ENCODE measurements at places on chromosomes 7 and 10.

DNA sequence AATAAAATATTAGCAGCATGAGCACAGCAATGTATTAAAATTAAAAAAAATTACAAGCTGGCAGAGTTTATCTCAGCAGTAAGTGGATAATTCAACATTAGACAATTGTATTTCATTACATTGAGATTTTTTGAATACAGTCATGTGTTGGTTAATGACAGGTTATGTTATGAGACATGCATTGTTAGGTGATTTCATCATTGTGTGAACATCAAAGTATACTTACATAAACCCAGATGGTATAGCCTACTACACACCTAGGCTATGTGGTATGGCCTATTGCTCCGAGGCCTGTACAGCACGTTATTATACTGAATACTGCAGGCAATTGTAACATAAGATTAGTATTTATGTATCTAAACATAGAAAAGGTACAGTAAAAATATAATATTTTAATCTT is 29.7 kb downstream of the CCDC6 start:
- DNase-seq, result no peak

GRCh38 chr7:23531050-23531793 is 559 bp downstream of the TRA2A start:
- no peak for DNase-seq

DNA sequence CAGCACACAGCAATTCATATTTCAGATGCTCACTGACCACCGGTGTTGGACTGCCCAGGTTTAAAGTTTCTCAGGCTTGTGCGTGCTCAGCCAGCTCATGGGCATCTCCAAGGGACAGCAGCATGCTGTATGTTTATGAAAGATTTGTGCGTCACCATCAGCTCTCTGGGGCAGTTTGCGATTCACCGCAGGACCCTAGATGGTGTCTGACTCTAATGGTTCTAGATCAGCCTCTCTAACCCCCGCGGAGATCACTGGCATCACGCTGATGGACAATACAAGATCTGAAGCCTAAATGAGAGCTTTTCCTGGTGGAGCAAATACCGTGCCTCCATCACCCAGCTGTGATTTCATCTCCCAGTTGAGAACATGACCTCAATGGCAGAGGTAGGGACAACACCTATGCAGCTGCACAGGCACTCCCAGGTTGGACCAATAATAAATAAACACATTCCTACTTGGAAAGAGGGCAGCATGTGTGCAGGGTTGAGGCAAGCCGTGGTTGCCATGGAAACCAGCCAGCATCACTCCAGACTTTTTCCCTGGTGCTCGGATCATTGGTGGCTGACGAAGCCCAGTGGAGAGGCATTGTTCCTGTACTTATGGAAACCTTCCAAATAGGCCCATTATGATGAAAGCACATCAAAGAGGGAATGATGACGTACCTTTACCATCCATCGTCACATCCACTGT is 253.6 kb downstream of the KCNMA1 start:
- DNase-seq, result no peak

GRCh38 chr7:19116121-19117090 is 1.0 kb downstream of the TWIST1 start:
- DNase-seq, result no peak

- DNase-seq, result no peak
Measured at GRCh38 chr10:86689146-86689545, 20.8 kb downstream of the LDB3 start.

DNA sequence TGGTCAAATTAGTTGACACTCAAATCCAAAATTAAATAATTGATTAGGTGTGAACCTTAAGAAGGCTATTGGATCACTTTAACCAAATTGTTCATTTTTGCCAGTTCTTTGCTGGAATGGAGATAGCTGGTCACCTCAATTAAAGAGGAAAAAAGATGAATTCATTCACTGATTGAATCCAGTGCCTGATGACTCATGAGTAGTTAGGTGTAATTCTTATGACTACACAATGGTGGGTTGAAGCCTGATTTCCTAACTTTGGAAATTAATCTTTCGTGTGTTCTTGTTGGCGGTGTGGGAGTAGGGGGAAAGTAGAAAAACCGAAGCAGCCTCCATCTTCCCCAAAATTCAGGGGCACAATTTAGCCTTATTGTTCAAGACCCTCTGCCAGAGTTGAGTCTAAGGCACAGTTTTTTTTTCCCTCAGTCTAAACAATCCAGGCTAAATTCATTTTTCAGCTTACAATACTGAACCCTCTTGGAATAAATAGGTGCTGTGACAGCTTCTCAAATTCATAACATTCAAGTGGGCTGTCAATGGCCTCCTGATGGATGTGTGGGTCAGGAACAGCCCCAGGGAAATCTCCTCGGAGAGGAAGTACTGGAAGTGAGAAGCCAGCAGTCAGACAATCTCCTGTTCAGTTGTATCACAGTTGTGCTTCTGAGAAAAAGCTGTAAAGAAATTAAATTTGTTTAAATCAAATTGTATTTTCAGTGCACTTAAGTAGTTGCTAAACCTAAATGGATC is 356.6 kb downstream of the BBS9 start:
- DNase-seq, result no peak

- no peak for DNase-seq
Measured at GRCh38 chr7:159113056-159113455, 31.6 kb downstream of the VIPR2 start.

DNA sequence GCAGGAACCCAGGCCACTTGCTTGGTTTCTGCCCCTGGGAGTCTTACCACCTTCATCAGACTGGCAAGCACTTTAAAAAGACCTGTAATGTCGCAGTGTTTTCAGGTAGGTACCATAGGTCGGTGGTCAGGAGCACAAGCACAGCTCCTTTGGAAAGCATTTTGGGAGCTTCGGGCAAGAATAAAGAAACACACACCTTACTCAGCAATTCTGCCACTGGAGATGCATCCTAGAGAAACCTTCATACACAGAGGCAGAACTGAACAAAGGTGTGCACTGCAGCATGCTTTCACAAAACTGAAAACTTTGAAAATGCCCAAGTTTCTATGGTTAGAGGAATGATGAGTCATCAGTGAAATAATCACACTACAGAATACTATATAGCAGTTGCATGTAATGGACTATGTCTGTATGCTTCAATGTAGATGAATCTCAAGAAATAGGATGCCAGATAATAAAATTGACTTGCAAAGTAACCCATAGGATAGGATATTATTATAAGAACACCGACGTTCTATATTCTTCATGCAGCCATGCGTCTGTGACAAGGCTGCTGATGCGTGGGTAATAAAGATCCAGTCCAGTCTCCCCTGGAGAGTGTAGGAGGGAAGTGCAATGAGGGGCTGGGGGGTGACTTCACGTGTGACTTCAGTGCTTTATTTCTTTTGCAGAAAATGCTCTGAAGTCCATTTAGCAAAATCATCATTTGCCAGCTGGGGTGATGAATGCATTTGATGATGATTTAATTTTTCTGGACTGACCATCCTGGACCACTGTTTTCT is 309.5 kb downstream of the WDR37 start:
- no peak for DNase-seq

DNA sequence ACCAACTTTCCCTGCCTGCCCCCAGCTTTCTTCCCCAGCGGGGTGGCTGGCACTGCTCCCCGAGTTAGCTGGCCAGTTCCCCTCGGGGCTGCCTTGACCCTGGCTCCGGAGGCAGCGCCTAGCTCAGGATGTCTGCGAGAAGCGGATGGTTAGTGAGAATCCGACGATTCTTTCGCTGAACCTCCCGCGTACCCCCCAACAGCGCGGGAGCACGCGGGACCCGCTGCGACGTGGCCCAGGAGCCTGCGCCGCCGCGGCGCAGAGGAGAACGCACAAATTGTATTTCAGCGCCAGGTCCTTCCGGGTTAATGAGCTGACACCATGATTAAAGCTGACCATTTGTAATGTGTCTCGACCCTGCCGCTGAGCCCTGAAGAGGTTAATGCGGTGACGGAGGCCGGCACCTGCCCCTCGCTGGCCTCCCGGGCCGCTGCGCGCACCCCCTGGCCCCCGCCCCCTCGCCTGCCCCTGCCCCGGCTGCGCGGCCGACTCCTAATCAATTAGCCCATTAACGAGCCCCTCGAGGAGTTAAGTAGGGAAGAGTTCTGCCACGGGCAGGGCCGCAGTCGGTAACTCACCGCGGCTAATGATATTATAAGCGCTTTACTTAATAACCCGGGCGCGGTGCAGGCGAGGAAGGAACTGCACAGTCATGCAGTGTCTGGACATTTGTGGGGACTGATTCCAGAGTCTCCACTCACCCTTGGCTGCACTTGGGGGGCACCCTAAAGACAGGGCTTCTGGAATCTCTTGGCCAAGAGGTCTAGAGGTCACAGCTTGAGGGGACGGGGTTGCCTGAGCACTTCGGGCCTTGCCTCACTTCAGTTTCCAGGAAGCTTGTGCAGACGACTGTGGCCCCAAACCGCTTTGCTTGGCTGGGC is 1.7 kb upstream of the HMX2 start:
- DNase-seq, result no peak

GRCh38 chr7:158963771-158964241 is 107.4 kb downstream of the DYNC2I1 start:
- no peak for DNase-seq

- DNase-seq, result no peak
Measured at GRCh38 chr7:128019288-128019687, 11.9 kb downstream of the LRRC4 start.

- DNase-seq, result no peak
Measured at GRCh38 chr7:27999829-28000228, 180.8 kb downstream of the JAZF1 start.

GRCh38 chr10:28367929-28368484 is 65.1 kb upstream of the MPP7 start:
- DNase-seq, result peak; percentile 61

GRCh38 chr7:68865351-68866199 is 732.7 kb upstream of the AUTS2 start:
- DNase-seq, result no peak

GRCh38 chr10:114767101-114767985 is 54.2 kb upstream of the FHIP2A start:
- DNase-seq, result peak; percentile 22

DNA sequence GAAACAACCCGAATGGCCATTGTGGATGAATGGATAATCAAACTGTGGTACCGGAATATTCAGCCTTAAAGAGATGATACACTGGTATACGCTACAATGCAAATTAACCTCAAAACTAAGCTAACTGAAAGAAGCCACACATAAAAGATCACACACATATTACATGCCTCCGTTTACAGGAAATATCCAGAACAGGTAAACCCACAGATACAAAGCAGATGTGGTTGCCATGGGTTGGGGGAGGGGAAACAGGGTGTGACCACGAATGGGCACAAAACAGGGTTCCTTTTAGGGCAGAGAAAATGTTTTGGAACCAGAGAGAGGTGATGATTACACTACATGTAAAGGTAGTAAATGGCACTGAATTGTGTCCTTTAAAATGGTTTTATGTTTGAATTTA is 16.6 kb downstream of the ESYT2 start:
- DNase-seq, result no peak

DNA sequence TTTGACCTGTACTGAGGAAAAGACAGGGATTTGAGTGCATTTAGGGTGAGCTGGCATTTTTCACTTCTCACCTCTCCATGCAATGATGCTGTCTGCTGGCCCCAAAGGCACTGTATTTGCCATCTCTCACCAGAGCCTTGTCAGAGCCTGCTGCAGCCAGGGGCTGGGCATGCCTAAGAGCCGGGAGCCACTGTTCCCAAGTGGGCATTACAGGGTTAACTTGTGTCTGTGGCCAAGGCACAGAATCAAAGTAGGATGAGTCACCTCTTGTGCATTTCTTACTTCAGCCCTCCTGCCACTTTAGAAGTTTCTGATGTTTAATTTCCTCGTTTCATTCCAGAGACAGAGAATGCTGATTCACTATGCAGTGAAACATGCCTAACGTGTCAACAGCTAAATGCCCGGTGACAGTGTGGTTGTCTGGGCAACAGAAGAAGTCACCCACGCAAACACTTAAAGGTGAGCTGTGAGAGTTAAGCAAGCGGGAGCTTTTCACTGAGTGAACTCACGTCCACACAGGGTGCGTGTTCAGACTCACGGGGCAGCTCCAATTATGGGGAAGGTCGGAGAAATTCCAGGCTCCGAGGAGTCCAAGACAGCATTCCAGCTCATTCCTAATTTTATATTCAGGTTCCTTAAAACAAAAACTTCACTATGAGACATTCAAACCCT is 57.1 kb upstream of the IGFBP3 start:
- peak; percentile 89 for DNase-seq

- DNase-seq, result no peak
Measured at GRCh38 chr10:70834021-70834420, 18.3 kb downstream of the SGPL1 start.

DNA sequence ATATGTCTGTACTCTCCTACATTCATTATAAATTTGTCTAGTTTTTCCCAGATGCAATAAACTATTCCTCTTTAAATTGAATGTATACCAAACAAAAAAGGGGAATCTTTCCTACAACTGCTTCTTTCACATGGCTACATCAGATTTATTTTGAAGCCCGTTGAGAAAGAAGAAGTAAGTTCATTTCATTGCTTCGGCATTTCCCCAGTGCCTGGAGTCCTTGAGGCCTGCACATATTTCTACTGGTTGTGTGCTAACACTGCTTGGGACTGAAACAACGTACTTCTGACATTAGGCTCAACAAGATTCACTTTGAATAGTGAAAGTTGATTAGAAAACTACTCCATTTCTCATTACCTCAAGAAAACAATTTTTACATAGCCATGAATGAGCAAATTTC is 201.7 kb downstream of the PHF14 start:
- DNase-seq, result no peak

DNA sequence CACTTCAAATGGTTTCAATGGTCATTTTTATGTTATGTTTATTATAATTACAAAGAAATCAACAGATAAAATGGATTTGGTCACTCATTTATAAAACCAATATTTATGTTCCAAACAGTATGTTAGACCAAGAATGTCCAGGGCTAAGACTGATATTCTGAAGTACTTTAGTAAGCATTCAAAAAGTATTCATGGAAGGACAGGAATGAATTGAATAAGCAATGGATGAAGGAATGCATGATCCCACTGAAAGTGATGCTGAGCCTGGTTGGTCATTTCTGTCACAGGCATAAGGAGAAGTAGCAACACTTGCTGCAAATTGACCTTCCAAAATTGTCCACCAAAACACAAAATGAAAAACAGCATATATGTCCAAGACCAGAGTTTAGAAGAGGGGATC is 189.0 kb upstream of the CELF2 start:
- no peak for DNase-seq

- DNase-seq, result no peak
Measured at GRCh38 chr10:67808704-67809103, 29.3 kb downstream of the DNAJC12 start.

GRCh38 chr10:102669206-102670064 is 25.2 kb downstream of the TRIM8 start:
- DNase-seq, result no peak

GRCh38 chr10:85857791-85858190 is 508.8 kb downstream of the GRID1 start:
- DNase-seq, result no peak

DNA sequence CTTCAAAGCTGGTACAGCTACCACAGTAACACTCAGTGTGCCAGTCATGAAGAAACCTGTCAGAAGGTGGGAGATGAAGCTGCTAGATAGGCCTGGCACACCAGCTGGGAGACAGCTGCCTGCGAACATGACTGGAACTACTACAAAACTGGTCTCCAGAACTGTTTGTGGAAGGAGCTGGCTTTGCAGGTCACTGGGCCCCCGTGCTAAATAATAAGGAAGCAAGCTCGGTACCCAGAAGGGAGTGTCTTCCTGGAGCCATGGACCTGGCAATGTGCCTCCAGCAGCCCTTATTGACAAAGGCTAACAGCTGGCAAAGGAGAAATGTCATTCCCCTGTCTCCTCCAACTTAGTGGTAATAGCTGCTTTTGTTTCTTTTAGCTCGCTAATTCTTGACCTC is 1217.6 kb upstream of the LRRN3 start:
- no peak for DNase-seq
